Thyroid gland (tissue), 4 donors: ENCODE measurements at places on chromosomes 3 and 15. TPM values are rescaled to one million over a fixed set of nuclear protein-coding genes. Genes with fewer than 3 reads are reported as not detected.
A peak's percentile ranks its signal among the peaks of the same experiment; 100 is the strongest.

GRCh38 chr15:27854601-27855000 lies 244.5 kb downstream of the OCA2 start:
- no peak for DNase-seq

- peak; percentile 16 for DNase-seq
Observed at GRCh38 chr3:139654637-139655365, 23.0 kb downstream of the NMNAT3 start.

DNA sequence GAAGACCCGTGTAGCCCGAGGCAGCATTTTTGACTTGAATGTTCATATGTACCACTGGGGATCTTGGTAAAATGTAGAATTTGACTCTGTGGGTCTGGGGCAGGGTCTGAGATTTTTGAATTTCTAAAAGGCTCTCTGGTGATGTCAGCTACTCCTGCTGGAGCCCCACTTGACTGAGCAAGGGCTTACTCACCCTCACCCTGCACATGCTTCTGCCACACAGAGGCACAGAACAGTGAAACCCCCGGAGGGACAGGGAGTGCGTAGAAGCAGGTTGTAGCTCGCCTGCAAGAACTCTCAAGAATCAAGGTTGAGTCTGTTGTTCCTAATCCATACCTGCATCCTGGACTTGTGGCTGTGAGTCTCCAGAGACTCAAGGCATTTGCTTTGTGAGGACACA lies 41.1 kb downstream of the SLCO3A1 start:
- DNase-seq = peak; percentile 27

GRCh38 chr3:9153904-9154619 lies 95.4 kb downstream of the SRGAP3 start:
- peak; percentile 14 for DNase-seq

DNA sequence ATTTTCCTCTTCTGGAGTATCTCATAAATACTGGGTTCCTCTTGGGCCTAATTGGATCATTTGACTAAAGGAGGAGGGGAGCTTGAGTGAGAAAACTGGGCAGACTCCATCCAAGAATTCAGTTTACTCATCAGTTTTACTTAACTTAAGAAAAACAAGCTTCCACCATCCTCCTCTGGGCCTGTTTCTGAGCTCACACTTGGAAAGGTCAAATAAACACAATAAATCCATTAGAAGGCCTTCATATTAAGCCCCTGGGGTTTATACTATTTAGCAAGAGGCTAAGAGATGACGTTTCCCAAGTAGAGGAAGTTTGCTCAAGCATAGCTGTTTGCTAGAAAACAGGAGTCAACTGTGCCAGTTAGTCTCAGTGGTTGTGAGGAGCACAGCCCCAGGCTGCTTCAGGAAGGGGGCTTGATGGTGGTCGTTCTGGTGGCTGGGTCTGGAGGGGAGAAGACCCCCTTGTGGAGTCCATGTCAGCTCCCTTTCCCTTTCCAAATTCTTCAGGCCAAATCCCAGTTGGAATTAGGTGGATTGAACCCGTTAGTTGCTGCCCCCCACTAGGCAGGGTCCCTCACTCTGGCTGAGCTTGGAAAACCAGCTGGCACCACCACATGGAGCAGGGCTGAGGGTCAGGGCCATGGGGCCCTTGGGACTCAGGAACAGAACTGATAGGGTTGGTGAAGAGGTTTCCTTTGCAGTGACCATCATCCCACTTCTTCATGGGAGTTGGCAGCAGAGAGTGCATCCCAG lies 64.8 kb downstream of the SPSB4 start:
- DNase-seq = no peak

DNA sequence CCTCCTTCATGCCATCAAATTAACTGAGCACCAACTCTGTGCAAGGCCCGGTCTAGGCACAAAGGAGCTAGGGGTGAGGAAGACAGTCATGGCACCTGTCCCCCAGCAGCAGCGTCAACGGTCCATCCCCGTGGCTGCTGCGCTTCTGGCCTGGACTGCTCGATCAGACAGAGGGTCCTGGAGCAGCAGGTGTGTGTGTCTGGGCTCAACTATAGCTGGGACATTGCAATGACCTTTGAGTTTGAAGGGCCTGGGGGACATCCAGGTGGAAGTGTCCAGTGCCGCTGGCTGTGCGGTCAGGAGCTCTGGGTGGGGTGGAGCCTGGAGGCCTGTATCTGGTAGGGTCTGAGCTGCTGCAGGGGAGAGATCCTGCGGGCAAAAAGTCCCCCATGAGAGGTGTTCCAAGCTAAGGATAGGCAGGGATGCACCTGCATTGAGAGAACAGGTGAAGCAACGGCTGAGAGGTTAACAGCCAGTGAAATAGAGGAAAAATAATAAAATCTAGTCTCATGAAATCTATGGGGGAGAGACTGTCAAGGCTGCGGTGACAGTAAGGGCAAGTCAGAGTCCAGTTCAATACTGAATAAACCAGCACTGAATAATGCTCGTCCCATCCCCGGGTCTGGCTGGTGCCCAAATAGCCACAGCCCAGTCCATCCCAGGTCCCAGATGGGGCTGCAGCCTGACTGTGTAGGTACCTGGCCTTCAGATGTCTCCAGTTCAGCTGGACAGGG lies 25.4 kb upstream of the SLC41A3 start:
- no peak for DNase-seq

The TF gene
- total RNA-seq = 0.15 TPM

DNA sequence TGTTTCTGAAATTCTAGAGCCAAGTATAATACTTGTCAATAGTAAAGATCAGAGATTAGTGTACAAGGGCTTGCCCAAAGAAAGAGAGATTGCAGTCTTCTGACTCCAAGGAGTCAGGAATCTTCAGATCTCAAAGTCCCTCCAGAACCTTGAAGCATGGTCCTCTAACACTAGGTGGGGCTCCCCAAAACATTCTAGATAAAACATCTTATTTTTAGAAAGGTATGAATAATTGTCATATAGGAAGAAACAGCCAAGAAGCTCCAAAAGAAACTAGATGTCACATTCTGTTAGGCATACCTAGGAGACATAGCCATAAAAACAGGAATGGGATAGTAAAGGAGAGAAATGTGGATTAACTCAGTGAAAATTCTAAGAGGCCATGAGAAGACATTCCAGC lies 10.7 kb downstream of the MUC13 start:
- no peak for DNase-seq

DNA sequence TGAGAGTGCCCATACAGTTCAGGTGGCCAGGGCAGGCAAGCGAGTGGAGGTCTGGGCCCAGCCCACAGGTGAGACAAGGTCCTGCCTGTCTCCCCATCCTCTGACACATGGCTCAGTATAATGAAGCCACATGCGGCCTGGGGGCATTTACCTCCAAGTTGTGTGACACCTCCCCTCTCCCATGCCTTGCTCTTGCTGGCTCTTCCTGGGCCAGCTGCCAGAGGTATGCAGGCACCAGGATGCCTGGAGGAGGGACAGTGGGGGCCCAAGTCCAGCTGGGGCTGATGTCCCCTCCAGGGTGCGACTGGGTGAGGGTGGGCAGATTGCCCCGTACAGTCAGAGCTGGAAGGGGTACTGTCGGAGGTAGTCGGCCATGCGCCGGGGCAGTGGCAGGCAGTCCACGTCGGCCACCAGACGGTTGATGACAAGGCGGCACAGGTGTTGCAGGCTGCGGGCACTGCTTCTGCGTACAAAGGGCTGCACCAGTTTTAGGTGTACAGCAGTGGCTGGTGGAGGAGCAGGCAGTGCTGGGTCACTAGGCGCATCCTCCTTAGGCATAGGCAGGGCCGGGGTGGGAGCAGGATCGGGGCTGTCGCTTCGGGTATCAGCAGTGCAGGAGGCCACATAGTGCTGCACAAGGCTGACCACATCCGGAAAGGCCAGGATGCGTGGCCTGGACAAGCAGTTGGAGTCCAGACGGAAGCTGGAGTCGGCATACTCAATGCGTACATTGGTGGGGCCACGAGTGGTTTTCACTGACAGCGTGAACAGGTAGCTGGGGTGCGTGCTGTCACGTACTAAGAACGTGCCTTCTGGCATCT lies 4.1 kb downstream of the CISH start:
- no peak for DNase-seq

- DNase-seq = no peak
Observed at GRCh38 chr15:95503107-95503506, 827.4 kb upstream of the NR2F2 start.
